ENCODE measurements at places on chromosomes 1 and 21.

- H3K4me1 ChIP-seq: peaks cover 70% of the 10 kb centered on the region
- peaks cover 16% of the 10 kb centered on the region for H3K36me3 ChIP-seq
- no peak for DNase-seq
- H3K27me3 ChIP-seq: no peaks in the 10 kb centered on the region
- no peak overlapping the region for H3K4me3 ChIP-seq
Measured at GRCh38 chr1:155941845-155942531, 550 bp downstream of the RXFP4 start.

GRCh38 chr1:61973100-61973837 lies 221.4 kb upstream of the L1TD1 start:
- DNase-seq: no peak
- H3K4me1 ChIP-seq: no peaks in the 10 kb centered on the region
- no peak overlapping the region for H3K4me3 ChIP-seq
- no peak overlapping the region for H3K27ac ChIP-seq
- H3K27me3 ChIP-seq: no peaks in the 10 kb centered on the region

- H3K4me1 ChIP-seq: no peaks in the 10 kb centered on the region
- H3K27ac ChIP-seq: no peak overlapping the region
- H3K36me3 ChIP-seq: no peaks in the 10 kb centered on the region
- DNase-seq: no peak
Measured at GRCh38 chr1:212496682-212497081, 64.0 kb downstream of the NENF start.

DNA sequence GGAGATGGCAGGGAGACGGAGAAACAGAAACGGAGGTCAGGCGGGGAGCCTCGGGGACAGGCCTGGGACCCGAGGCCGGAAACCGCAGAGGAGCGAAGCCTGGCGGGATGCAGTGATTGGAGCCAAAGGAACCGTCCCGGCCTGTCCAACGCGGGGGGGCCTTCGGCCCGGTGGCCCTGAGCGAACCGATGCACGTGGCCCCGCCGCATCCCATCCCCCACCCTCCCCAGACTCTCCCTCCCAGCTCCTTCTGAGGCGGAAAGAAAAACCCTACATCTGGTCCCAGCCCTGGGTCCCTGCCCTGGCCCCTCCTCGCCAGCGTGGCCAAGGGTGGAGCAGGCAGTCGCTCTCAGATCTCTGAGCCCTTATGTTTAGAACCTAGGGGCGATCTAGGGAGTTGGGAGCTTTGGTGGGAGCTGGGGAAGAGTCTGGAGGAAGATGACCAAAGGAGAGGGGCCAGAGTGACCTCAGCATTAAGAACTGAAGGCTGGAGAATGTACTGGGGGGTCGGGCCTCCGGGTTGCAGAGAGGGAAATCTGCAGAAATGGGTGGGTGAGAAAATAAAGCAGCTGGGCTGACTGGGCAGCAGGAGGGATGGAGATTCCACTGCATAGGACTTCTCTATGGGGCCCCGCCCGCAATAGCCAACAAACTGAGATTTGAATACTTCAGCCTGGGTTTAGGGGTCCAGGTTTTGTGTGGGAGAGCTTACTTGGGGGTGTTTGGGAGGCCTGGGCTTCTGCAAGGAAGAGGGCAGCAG lies 1.5 kb upstream of the CRABP2 start:
- no peaks in the 10 kb centered on the region for H3K36me3 ChIP-seq
- no peak overlapping the region for H3K27ac ChIP-seq
- H3K4me1 ChIP-seq: peaks cover 24% of the 10 kb centered on the region
- peak overlapping the region; percentile 71 for H3K4me3 ChIP-seq
- DNase-seq: peak; percentile 32

- DNase-seq: no peak
- H3K4me1 ChIP-seq: peaks cover 20% of the 10 kb centered on the region
- H3K36me3 ChIP-seq: no peaks in the 10 kb centered on the region
- H3K27ac ChIP-seq: no peak overlapping the region
Measured at GRCh38 chr1:2385606-2386280, 5.6 kb downstream of the MORN1 start.

DNA sequence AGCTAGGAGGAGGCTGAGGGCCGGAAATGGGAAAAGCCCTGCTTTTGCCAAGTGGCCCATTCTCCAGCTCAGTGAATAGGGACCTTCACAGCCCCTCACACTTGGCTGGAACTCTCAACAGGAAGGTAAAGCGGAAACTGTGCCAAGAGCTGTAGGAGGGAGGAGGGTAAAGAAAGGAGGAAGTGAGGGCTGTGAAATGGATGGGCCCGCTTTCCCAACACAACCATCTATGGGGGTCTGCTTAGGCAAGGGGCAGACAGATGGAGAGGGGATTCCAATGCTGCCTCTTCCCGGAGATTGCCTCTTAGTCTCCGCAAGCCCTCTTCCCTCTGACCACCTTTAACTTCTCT lies 5.2 kb downstream of the INKA2 start:
- peaks cover 21% of the 10 kb centered on the region for H3K27me3 ChIP-seq
- DNase-seq: no peak
- no peaks in the 10 kb centered on the region for H3K36me3 ChIP-seq
